Stimulated activated CD8-positive, alpha-beta memory T cell treated with anti-CD3 and anti-CD28 coated beads, Interleukin-4, amount 100 ng/mL, for 1 hour (primary cell): ENCODE measurements at places on chromosomes 3 and 15.

GRCh38 chr3:39965997-39966396 lies 156.6 kb downstream of the MYRIP start:
- DNase-seq = no peak

DNA sequence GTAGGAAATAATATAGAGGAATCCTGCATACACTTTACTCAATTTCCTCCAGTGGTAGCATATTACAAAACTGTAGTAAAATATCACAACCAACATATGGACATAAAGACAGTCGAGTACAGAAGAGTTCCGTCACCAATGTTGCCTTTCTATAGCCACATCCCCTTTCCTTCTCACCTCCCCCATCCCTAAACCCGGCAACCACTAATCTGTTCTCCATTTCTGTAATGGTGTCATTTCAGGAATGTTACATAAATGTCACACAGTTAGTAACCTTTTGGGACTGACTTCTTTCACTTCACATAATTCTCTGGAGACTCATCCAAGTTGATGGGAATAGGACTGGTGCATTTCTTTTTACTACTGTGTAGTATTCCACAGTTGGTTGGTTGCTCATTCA lies 41.4 kb upstream of the ATG7 start:
- no peak for DNase-seq

GRCh38 chr3:137134431-137134830 lies 176.6 kb downstream of the IL20RB start:
- no peak for DNase-seq

- DNase-seq = no peak
Observed at GRCh38 chr15:99305761-99306505, 54.7 kb downstream of the LRRC28 start.

DNA sequence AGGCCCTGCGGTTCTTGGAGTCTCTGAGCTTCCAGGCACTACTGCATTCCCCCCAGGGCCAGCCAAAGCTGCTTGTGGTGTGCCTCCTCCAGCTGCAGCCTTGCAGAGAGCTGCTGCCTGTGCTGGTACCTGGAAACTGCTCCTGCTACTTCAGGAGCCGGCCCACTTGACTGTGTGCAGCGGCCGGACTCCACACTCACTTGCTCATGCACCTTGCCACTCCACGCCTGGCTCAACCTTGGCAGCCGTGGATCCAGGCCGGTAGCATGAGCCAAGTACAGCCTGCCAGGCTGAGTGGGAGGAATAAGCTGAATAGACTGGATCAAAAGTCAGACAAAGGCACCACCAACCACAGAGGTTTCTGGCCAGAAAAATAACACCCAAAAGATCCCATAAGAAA lies 169.7 kb downstream of the TJP1 start:
- DNase-seq = no peak

GRCh38 chr3:29775340-29775739 lies 494.5 kb downstream of the RBMS3 start:
- DNase-seq = no peak

GRCh38 chr3:152269831-152270734 lies 1.4 kb downstream of the MBNL1 start:
- no peak for DNase-seq

DNA sequence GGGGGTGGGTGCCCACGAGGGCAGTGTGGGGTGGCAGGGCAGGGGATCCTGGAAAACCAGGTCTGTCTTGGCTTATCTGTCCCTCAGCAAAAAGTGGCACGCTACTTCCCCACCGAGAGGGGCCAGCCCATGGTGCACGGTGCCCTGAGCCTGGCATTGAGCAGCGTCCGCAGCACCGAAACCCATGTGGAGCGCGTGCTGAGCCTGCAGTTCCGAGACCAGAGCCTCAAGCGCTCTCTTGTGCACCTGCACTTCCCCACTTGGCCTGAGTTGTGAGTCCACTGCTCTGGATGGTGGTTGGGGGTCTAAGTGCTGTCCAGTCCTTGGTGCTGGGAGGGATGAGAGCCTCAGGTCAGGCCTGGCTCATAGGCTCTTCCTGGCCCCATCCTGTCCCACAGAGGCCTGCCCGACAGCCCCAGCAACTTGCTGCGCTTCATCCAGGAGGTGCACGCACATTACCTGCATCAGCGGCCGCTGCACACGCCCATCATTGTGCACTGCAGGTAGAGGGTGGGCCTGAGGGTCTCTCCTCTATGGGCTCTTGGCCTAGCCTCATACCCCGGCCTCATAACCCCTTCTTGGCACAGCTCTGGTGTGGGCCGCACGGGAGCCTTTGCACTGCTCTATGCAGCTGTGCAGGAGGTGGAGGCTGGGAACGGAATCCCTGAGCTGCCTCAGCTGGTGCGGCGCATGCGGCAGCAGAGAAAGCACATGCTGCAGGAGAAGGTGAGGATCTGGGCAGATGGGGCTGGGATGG lies 31.1 kb downstream of the PTPN23 start:
- no peak for DNase-seq

DNA sequence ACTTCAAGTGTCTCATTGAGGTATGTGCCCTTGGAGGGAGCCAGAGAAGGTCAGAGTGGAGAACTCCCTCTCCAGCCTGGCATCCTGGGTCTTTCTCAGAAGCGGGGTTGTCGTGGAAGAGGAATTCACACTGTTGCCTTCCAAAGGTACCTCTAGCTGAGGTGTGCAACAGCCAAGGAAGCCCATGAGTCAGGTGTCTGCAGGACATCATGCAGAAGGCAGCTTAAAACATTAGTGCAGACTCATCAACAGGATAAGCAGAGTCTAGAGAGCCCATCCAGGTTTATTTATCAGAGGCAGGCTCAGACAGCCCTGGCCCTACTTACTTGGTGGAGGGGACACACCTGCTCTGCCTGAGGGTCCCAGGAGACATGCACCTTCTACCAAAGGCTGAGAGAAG lies 95.6 kb upstream of the TPM1 start:
- no peak for DNase-seq

DNA sequence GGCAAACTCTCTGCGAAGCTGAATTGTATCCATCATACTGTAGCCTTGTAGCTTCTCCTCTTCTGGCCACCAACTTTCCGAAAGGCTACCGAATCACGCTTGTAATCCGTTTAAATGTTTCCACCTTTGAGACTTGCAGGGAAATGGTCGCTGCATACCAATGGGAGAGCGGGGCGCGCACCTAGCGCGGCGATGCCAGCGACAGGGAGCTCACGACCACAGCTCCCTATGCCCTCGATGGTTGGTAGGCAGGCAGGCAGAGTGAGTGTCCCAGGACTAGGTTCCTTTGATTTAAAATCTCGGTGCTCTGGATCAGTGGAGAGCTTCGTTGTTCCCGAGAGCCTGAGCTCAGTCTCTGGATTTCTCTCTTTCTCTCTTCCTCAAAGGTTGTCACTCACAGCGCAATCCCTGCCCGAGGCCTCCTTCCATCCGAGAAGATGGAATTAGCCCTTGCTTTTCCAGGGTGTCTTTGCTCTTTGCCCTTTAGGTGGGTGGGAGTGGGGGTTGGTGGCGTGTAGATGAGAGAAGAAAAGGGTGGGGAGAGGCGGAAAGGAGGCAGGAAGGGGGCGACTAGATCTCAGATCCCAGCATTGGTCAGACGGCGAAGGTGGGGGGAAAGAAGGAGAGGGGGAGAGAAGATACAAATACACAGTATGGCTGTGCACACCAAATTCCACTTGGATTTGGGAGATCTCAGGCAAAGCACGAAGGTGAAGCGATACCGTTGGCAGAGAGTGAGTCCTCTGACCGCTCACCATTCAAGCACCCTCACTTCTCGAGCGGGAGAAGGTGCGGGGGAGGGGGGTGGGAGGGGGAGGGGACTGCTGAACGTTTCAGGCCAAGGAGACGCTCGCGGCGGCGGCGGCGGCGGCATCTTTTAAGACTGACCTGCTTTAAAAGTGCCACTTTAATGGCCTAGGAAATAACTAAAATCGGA lies at the start of gene SLITRK3:
SLITRK3 (minus strand) TSS at position 745 of the 937 bp plus-strand sequence. CDS start 5,554 bp downstream, outside the sequence.
- DNase-seq = no peak

DNA sequence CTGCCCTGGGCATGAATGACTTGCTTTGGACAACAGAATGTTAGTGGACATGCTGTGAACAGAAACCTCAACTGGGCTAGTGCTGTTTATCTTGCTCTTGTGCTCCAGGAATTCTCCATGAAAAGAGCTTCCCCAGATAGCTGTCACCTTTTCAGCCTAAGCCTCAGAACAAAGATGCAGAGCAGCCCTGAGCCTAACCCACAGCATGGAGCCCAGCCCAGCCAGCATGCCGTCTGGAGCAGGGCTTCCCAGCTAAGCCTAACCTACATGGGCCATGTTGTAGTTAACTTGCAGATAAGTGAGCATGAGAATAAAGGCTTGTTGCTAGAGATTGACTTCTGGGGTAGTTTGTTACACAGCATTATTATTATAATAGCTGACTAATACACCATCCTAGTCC lies 48.9 kb downstream of the SCN5A start:
- DNase-seq = no peak

- no peak for DNase-seq
Observed at GRCh38 chr3:186322761-186323160, 39.3 kb downstream of the DGKG start.

- no peak for DNase-seq
Observed at GRCh38 chr15:101372149-101372577, 77.1 kb upstream of the SNRPA1 start.

DNA sequence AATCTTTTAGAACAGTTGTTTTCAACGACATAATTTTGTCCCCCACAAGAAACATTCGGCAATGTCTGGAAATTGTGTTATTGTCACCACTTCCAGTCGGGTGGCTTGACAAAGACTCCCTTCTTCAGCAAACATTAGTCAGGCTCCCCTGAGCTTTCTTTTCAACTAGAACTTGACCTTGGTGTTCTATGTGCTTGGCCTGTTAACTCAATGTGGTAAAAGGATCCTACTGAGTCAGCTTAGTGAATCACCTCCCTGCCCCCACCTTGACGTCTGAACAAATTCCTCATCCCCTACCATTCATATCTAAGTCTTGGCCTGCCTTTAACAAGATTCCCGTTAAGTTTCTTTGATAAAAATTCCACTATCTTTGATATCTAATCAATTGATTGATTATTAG lies 465.0 kb upstream of the ROBO1 start:
- DNase-seq = no peak

- DNase-seq = no peak
Observed at GRCh38 chr3:159380891-159381290, 579.0 kb downstream of the MFSD1 start.

- no peak for DNase-seq
Observed at GRCh38 chr3:72295962-72296450, 511.1 kb upstream of the PROK2 start.

DNA sequence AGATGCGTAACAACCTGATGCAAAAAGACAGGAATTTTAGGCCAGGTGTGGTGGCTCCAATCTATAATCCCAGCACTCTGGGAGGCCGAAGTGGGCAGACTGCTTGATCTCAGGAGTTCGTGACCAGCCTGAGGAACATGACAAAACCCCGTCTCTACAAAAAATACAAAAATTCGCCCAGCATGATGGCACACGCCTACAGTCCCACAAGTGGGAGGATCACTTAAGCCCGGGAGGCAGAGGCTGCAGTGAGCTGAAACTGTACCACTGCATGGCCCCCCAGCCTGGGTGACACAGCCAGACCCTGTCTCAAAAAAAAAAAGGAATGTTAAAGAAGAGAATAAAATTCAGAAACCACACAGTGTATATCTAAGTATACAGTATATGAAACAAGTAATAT lies 40.7 kb downstream of the PTPN9 start:
- no peak for DNase-seq

- no peak for DNase-seq
Observed at GRCh38 chr3:57889807-57890206, 118.4 kb upstream of the FLNB start.

- DNase-seq = no peak
Observed at GRCh38 chr3:8784676-8785435, 15.4 kb upstream of the OXTR start.

GRCh38 chr3:27596921-27597320 lies 112.7 kb upstream of the SLC4A7 start:
- no peak for DNase-seq

DNA sequence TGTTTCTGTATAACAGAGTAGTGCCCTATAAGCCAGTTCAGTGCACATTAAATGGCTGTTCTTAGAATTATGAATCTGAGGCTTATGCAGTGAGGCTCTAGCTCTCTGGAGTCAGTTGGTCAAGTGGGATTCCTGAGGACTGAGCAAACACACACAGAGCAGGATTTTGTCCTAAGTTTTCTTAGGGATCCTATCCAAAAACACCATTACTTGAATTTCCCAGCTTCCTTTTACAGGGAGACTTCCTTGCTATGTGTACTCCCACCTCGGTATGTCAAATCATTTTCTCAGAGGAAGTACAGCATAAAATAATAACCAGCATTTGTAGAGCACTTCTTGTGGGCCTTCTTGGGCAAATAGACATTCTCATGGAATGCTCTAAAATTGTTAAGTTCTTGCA lies 63.1 kb upstream of the GOLGA6B start:
- DNase-seq = no peak

- DNase-seq = no peak
Observed at GRCh38 chr3:49747792-49748480, 24.2 kb upstream of the GMPPB start.

GRCh38 chr15:58489289-58490085 lies 57.7 kb downstream of the LIPC start:
- no peak for DNase-seq

DNA sequence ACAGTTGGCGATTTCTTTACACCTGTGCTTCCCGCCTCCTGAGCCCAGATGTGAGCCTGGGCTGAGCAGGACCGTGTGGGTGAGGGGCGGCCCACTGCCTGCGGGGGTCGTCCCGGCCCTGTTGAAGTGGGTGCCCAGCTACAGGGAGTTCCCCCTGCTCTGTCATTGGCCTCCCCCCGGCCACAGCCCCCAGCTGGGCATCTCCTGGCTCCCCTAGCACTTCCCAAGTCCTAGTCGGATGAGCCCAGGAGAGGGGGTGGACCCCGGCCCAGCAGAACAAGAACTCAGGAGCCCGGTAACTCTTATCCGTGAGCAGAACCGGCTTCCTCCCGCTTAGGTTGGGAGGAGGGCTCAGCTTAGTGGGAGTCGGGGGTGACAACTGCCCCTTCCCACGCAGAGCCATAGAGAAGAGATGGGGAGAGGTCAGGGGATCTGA lies 757 bp downstream of the PAQR5 start:
- no peak for DNase-seq

GRCh38 chr3:123750209-123750608 lies 133.9 kb downstream of the MYLK start:
- no peak for DNase-seq

- DNase-seq = no peak
Observed at GRCh38 chr15:68609629-68610028, 30.8 kb downstream of the CORO2B start.

DNA sequence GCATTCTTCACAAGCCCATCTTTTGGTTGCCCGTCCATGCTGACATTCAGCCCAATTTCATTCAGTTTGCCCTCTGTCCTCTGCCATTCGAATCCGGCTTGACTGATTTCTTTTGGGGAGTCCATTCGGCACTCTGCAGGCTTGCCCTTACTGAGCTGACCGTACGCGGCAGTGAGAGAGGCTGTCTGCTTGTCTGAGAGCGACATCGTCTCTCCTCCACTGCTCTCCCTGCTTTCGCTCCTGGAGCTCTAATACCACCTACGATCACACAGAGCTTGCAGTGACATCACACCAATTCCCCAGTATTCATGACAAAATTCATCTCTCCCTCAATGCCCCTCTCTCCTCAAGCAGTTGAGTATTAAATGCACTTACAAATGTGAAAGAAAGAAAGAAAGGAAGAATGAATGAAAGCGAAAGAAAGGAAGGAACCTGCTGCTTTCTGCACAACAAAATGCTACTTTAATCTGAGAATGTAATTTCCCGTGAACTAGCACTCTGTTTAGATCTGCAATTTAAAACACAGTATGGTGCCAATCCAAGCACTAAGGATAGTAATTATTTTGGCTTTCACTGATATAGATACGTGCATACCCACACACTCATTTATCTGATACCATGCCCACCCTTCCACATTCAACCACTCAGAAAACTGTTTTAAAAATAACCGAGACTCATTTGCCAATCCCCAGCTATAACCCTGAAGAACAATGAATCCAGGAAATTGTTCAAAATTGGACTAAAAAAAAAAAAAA lies 89.5 kb downstream of the DHX30 start:
- no peak for DNase-seq
